NCI-H345 (cell line): ENCODE measurements at places on chromosomes 11 and 22.

DNA sequence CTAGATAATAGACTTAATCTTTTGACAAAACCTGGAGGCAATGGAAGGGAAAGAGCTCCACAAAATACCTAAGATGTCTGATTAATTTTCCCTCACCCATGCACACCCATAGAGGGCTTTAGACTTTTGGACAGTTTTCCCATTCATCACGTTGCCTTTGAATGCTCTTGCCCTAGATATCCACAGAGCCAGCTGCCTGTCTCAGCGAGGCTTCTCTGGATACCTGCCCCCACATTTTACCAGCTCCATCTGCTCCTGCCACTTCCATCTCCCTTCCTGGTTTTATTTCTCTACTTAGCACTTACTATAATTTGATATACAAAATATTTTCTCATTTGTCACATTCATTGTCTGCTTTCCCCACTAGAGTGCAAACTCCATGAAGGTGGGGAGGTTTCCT, 136.8 kb downstream of the FDX1 start:
- no peak for DNase-seq

- DNase-seq = no peak
These were observed 14.9 kb downstream of the DCPS start for GRCh38 chr11:126318574-126319373.

DNA sequence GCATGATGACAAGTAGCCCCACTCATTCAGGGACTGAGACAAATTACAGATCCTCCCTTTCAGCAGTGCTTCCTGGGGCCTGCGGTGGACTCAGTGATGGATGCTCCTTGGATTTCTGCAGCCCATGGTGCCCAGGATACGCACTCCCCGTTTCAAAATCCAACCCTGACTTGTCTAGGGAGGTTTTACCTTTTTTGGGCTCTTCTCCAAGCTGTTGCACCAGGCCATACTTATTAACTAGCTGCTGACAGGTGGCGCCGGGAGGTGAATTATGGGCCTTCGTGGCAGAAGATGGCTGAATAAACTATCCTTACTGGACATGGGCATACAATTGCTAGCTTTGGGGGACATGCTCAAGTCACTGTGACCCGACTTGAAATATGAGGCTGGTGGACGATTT, 324.3 kb upstream of the SYN3 start:
- DNase-seq = no peak

DNA sequence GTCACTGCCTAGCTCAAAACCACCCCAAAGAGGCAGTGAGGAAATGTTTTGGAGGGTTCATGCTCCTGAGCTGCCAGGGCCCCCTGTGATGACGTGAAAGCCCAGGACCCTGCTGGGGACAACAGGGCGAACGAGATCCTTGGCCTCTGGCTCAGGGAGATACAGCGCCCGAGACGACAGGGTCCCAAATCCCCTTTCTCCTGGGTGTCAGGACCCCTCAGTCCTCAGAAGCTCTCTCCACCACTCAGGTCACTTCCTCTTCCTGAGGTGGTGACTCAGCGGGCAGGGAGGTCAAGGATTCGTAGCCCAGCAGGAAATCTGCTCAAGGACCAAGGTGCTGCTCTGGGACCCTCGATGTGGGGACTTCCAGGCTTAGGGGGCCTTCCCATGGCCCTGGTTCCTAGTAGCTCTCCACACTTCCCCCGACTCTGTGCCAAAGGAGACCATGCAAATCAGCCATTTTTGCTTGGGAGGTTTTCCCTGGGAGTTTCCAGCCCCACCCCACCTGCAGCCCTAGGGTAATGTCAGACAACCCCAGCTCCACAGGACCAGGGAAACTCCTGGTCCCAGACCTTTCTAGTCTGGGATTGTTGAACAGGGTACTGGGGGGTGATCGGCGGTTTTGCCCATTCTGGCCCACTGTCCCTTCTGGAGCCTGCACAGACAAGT, 12.8 kb downstream of the BCL9L start:
- no peak for DNase-seq

DNA sequence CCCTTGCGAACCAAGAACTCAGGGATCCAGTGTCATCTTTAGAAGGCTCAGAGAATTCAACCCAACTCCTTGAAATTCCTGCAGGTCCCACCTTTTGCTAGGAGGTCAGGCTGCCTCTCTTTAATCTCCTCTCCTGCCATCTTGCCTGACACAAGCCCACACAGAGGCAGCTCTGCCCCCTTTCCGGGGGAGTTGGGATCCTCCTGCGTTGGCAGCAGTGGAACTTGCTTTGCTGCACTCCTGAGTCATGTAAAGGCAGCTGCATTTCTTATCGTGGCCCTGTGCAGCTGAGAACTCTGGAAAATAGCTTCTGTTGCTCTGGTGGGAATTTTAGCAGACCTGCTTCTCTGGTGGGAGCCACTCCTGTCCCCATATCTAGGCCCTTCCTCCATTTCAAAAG, 142.3 kb upstream of the TBCEL start:
- DNase-seq = no peak

- no peak for DNase-seq
These were observed 149.1 kb downstream of the SHANK2 start for GRCh38 chr11:71103266-71103665.

GRCh38 chr11:64379160-64379559, 20.2 kb downstream of the RPS6KA4 start:
- DNase-seq = no peak

- DNase-seq = no peak
These were observed 5.6 kb downstream of the PLAAT3 start for GRCh38 chr11:63608353-63609345.

DNA sequence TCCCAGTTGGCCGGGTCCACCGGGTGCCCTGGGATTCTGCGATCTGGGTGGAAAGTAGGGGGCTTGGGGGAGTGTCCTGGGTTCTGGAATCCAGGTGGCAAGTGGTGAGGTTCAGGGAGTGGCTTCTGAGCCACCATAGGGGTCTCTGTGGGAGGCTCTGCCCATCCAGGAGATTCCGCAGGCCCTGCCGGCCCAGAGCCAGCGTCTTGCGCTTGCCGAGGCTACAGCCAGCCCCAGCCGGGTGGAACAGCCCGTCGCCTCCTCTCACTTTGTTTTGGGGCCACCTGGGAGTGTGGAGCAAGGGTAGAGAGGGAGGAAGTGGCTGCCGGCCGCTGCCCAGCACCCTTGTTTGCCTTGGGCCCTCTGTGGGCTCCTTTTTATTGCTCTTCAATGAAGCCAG, 60.6 kb upstream of the PPP6R3 start:
- DNase-seq = no peak

- no peak for DNase-seq
These were observed 774 bp upstream of the MRGPRG start for GRCh38 chr11:3219281-3219892.

GRCh38 chr11:30432178-30432577, 109.3 kb downstream of the ARL14EP start:
- no peak for DNase-seq

DNA sequence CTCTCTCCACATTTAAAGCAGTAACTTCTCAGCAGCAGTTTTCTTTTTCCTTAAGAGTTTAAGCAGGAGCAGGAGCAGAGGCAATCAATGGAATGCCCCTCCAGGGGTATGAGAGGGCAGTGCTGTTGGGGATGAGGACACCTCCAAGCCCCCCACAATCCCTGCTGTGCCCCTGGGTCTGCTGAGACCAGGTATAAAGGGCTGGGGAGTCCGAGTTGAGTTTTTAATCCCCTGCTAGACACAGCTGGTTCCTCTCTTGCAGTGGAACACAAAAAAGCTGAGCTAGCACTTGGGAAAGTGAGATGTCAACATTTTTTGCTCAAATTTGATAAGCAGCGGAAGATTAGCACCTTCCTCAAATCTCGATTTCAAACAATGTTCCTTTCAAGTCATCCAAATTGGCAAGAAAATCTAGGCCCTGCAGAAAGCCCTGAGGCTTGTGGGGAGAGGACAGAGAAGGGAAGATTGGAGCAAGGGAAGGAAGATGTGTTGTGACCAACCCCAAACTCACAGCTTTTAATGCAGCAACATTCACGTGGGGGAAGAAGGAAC, 581.9 kb downstream of the SOX6 start:
- DNase-seq = no peak

- DNase-seq = no peak
These were observed 27.1 kb downstream of the NECTIN1 start for GRCh38 chr11:119701591-119702549.

DNA sequence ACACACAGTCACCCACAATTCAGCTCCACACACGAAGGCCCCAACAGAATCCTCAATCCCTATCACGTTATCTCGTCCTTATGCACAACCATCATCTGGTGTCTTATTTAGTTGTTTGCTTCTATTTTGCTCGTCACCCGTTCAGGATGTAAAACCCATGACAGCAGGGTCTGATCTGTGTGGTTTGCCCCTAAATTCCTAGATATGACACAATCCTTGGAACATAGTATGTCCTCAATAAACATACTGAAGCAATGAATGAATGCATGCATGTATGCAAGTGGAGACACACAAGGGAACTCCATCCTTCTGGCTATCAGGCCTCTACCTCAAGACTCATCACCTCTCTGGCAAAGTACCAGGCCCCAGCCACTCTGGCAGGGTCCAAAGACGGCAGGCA, 20.2 kb downstream of the STARD10 start:
- no peak for DNase-seq

DNA sequence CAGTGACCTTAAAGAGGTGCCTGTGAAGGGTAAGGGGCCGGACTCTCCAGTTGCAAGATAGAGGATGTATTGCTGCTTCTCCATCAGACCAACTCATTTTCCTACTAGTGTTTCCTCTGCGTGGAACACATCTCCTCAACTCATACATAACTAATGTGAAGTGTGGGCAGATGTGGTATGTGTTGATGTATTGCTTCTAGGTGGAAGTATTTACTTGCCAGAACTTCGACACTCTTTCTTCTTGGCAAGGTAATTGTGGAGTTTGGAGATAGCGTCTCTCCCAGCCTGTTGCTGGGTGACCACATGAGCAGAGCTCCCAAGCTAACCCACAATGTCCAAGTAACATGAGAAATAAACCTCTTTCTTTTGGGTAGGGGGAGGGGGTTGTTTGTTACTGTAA, 456.9 kb downstream of the DYNC2H1 start:
- DNase-seq = no peak
